ENCODE measurements at places on chromosomes 2 and 18.

GRCh38 chr2:232410238-232410900 is 3.7 kb downstream of the ALPG start:
- DNase-seq = no peak

DNA sequence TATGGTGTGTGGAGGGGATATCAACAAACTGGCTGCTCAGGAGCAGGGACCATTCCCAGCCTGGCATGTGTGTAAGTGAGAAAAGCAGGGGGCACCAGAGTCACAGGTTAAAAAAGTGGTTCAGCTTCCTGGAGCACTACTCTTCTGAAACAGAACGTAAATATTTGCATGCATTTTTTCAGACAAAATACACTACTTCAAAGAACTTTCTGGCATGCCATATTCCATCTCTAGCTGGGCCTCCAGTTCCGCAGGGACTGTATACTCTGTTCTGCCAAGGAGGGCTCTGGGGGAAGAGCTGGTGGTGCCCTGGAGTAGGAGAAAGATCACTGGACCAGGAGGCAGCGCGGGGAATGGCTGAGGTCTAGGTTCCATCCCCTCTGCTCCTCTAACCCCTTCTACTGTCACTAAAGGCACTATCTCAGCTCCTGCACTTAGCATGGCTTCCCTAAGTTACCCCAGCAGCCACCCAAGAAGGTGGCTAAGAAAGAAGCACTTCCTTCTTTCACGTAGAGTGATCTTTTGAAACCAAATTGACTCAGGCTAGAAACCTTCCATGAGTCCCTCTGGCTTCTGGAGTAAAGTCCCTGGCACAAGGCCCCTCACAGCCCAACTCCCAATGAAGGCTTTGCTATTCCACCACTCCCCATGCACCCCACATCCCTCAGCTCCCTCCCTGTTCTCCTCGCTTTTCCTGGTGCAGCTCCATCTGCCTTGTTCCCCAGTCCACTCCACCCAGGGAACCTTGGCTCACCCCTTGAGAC is 57.6 kb upstream of the CABLES1 start:
- DNase-seq = no peak

GRCh38 chr2:240170354-240170735 is 29.9 kb upstream of the OTOS start:
- DNase-seq = no peak

DNA sequence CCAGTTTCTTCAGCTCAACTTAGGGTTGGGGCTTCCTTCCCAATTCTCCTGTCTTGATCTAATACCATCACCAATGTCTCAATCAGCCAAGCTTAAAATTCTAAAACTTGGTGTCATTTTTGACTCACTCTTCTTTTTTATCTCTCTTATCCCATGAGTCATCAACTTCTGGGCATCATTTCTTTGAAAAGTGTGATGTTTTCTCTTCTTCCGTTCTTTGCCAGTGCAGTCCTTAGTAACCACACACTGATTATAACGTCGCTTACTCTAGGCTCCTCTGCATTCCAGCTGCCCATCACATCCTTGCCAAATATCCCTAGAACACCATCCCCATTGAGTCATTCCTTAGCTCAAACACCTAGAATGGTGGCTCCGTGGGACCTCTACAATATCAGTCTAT is 27.4 kb upstream of the MRO start:
- DNase-seq = no peak

- no peak for DNase-seq
Observed at GRCh38 chr18:9946831-9947230, 33.0 kb downstream of the VAPA start.

- DNase-seq = no peak
Observed at GRCh38 chr18:4599312-4599711, 144.2 kb upstream of the DLGAP1 start.

DNA sequence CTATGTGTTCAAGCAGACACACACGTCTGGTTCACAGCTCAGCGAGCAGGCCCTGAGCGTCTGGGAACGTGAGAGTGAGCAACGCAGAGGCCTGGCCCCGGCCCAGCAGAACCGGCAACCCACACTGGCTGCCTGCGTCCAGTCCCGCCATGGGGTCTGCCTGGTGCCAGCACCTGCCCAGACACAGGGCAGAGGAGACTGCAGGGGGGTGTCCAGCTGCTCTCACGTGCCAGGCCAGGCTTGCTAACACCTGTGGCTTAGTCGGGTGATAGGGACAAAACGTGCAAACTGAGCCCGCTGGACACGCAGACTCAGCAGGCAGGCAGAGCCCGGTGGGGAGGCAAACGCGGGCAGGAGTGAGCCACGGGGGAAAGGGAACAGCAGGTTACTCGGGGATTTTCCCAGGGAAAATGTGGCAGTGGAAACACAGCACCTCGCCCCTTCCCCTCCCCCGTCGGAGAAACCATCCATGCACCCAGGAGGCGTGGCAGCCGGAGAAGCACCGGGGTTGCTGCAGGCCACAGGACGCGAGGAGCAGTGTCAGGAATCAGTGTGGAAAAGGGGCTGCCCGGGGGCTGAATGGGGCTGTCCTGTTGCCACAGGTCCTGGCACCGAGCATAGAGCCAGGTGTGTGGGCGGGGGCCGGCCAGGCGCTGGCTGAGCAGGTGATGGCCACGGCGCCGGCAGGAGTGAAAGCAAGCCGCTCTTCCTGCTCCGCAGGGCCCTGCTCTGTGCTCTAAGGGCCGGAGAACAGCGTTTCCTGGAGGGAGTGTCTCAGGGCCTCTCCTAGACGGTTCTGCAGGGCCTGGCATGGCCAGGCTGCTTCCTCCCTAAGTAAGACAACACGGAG is 154.7 kb downstream of the HDAC4 start:
- no peak for DNase-seq

GRCh38 chr18:58143386-58143785 is 99.4 kb downstream of the NEDD4L start:
- no peak for DNase-seq

- no peak for DNase-seq
Observed at GRCh38 chr2:234429265-234429664, 67.6 kb downstream of the ARL4C start.

DNA sequence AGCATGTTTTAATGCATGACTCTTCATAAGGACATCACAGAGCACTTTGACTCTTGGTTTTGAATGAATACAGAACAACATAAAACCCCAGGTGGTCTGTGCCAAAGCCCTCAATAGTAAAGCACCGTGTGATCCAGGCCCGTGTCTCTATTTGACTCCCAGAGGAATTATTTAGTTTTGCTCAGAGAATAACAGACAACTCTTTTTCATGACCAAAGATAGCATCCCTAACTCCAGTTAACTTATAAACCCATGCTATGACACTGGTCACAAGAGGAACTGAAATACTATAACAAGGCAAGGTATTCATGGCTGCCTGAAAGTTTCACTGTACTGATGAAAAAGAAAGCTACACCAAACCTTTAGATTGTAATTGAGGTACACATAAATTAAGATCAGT is 128.4 kb downstream of the IKZF2 start:
- no peak for DNase-seq

- DNase-seq = no peak
Observed at GRCh38 chr2:227221120-227221519, 56.7 kb downstream of the COL4A3 start.

- no peak for DNase-seq
Observed at GRCh38 chr18:78814766-78815165, 164.9 kb upstream of the SALL3 start.

- DNase-seq = peak; percentile 64
Observed at GRCh38 chr2:27977731-27978312, 87.3 kb downstream of the BABAM2 start.

GRCh38 chr2:197306696-197307040 is 3.9 kb downstream of the ANKRD44 start:
- DNase-seq = peak; percentile 70

GRCh38 chr2:231011526-231011925 is 15.6 kb downstream of the SPATA3 start:
- DNase-seq = no peak

- DNase-seq = no peak
Observed at GRCh38 chr18:45774065-45774521, 50.1 kb downstream of the SLC14A1 start.

DNA sequence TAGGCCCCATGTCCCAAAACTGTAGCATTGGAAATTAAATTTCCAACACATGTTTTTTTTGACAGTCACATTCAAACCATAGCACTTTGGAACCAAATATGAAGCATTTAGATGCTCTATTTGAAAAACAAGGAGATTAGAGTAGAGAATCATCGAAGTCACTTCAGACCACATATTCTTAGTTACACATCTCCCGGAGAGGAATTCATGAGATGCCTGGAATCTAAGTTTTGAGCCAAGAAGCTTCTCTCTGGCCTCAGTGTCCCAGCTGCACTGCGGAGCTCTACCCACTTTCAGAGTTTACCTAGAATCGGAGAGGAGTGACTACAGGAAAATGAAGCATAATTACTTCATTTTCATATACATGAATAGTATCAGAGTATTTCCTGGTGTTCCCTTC is 385.9 kb downstream of the TNS1 start:
- no peak for DNase-seq

- DNase-seq = no peak
Observed at GRCh38 chr18:61921621-61922235, 28.9 kb upstream of the RNF152 start.

- DNase-seq = peak; percentile 82
Observed at GRCh38 chr2:25673300-25674076, at the start of gene DTNB. TSS of gene DTNB (minus strand) at chr2:25673577. CDS start at chr2:25652660, 20,917 bp downstream.

DNA sequence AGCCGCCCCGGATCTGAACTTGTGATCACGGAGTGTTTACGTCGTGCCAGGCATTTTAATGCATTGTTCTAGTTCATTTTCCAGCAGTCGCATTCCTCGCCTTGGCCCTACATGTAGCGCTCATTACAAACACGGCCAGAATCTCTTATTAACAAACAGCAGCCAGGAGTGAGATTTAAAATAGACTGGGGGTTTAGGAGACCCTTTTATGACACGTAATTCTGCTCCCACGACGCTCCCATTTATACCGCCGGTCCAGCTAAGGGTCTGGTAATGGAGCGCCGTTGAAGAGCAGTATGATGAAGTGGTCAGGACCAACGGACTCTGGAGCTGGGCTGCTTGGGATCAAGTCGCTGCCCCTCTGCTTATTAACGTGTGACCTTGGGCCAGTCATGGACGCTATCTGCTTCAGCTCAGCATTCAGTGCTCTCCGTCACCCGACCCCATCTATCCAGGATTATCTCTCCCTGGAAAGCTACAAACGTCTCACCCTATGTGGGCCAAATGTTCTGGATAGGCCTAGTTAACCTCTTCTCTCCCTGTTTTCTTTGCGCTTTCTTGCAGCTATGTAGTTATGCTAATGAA is 745 bp downstream of the MSH2 start:
- DNase-seq = no peak

GRCh38 chr2:121473512-121473911 is 57.2 kb upstream of the RNU4ATAC start:
- DNase-seq = no peak

GRCh38 chr2:147405651-147406050 is 439.2 kb upstream of the ACVR2A start:
- DNase-seq = no peak

DNA sequence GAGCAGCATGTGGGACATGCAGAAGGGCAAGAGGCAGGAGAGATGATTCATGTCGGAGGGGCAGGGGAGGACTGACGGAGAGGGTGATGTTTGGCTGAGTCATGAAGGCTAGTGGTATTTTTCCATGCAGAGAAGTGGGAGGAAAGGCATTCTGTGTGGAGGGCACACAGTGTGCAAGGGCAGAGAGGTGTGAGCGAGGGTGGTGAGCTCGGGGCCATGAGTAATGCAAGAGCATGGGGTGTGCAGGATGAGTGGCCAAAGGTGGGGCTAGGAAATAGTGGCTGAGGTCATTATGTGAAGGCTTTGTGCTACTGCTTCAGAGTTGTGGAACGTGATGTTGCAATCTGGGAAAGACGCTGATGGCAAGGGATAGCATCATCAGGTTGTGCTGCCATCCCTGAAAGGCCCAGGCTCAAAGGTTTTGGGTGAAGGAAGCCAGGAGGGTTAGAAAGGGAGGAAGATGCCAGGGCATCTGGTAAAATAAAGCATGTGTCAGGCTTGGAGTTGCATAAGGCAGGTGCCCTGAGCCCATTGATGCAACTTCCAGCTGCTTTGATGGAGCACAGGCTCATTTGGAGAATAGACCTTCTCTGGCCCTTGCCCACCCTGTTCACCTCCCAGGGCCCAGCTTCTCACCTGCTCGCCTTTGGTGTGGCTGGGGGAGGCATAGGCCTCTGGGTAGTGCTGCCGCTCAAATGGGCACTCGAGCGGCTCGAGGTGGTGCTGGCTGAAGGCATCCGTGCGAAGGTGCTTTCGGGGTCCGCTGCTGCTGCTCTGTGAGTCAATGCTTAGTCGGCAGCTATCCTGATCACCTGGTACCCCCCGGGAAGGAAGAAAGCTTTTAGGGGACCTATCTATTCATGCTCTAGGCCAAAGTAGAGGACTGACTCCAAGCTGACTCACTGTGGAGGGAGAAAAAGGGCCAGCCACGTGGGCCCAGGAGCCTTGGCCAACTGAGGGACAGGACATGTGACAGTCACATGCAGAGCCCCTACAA is 37.5 kb downstream of the PAX8 start:
- peak; percentile 49 for DNase-seq

GRCh38 chr2:30226144-30227032 is 4.9 kb upstream of the LBH start:
- DNase-seq = peak; percentile 52

GRCh38 chr2:184067502-184067901 is 530.8 kb upstream of the ZNF804A start:
- no peak for DNase-seq

DNA sequence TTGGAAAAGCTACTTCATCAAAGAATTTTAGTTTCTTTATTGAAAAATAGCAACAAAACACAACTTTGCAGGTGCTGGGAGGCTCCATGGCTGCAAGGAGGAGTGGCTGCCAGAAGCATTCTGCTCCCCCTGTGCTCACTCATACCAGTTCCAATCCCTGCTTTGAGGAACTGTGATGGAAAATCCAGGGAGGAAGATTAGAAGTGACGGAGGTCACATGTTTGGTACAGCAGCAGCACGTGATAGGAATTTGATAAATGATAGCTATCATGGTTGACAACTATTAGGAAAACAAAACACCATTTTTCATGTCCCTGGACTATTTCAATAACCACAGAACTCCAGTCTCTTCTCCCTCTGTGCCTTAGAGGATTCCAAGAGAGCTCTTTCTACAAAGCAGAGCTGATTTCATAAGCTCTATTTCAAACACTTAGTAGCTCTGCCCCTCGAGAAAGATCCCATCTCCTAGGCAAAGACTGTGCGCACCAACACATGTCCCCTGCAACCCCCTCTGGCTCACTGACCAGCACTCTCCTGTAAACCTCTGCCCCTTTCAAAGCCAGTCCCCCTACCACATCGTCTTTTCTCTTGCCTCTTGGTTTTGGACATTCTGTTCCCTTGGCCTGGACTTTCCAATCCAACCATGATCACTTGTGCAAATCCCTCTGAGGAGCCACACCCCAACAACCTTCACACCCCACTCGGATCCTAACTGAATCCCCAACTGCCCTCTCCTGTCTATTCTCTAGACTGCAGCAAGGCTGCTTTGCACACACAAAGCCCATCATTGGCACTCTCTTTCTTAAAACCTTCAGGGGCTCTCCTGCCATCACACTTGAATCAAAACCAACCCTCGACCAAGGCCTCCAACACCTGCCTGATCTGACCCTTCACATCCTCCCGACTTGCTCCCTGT is 352.4 kb upstream of the PKDCC start:
- DNase-seq = no peak

GRCh38 chr2:174486563-174487107 is at the start of gene GPR155:
TSS of gene GPR155 (minus strand) at chr2:174487029. CDS start at chr2:174481956, 5,073 bp downstream.
- DNase-seq = peak; percentile 68

GRCh38 chr2:23859983-23860382 is 66.9 kb downstream of the ATAD2B start:
- DNase-seq = no peak

GRCh38 chr2:240284503-240285259 is 144.2 kb upstream of the OTOS start:
- DNase-seq = peak; percentile 25
